ENCODE measurements at places on chromosomes 1 and 21. TPM values are rescaled to one million over a fixed set of nuclear protein-coding genes. Genes with fewer than 3 reads are reported as not detected.

DNA sequence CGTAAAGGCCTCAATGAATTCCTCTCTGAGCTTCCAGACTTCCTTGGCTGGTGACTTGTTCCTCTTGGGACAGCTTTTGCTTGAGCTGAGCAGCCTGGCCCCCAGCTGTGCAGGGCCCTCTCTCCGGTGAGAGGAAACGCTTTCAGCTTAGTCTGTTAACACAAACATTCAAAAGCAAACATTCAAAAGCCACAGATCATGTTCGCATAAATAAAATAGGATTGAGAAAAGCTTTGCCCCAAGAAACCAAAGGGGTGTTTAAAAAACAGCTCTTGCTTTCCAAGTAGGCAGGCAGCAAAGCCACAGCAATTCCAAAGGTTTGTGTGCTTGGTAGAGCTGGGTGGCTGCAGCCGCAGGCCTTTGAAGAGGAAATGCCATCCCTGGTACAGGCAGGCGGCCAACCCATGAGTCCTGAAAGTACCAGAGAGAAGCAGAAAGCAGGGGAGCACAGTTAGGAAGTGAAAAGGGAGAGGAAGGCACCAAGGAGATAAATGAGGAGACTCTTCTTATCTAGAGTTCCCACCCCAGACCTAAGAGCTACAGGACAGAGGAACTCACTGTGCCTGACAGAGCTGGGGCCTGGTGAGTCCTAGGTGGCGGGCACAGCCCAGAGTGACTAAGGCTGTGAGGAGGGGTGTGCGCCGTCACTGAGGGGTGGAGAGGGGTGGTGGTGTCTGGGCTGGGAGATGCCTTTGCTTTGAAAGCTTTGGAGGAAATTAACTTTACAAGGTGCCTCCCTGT, 48.4 kb downstream of the CCN1 start:
- no peaks in the 10 kb centered on the region for H3K36me3 ChIP-seq
- H3K4me3 ChIP-seq, result peak overlapping the region; percentile 13
- no peaks in the 10 kb centered on the region for H3K27me3 ChIP-seq
- peak; percentile 89 for DNase-seq
- peak overlapping the region; percentile 87 for H3K27ac ChIP-seq

DNA sequence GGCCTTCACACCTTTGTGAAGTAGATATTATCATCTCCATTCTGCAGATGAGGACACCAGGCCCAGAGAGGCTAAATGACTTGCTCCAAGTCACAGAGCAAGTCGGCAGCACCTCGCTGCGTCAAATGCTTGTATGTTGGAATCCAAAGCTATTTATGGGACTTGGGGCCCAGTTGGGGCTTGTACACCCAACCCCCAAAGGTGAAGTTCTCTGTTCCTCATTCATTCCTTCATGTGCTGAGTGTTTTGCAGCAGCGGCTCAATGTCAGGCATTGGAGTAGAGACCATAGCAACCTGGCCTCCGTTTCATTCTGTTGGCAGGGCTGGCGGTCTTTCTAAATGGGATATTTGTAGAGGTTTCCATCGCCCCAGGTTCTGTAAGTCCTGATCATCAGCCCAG, 113.4 kb upstream of the SLC25A33 start:
- no peaks in the 10 kb centered on the region for H3K36me3 ChIP-seq
- DNase-seq, result no peak
- no peak overlapping the region for H3K27ac ChIP-seq
- peaks cover 5% of the 10 kb centered on the region for H3K4me1 ChIP-seq

- peaks cover 4% of the 10 kb centered on the region for H3K4me1 ChIP-seq
- H3K27me3 ChIP-seq, result no peaks in the 10 kb centered on the region
- DNase-seq, result no peak
- H3K4me3 ChIP-seq, result no peak overlapping the region
- no peaks in the 10 kb centered on the region for H3K36me3 ChIP-seq
Observed at GRCh38 chr1:215023155-215023832, 59.2 kb upstream of the KCNK2 start.

GRCh38 chr1:147109041-147109440, 63.2 kb downstream of the PRKAB2 start:
- H3K27ac ChIP-seq, result no peak overlapping the region
- H3K27me3 ChIP-seq, result no peaks in the 10 kb centered on the region
- no peak for DNase-seq
- no peaks in the 10 kb centered on the region for H3K4me1 ChIP-seq
- H3K4me3 ChIP-seq, result no peak overlapping the region

DNA sequence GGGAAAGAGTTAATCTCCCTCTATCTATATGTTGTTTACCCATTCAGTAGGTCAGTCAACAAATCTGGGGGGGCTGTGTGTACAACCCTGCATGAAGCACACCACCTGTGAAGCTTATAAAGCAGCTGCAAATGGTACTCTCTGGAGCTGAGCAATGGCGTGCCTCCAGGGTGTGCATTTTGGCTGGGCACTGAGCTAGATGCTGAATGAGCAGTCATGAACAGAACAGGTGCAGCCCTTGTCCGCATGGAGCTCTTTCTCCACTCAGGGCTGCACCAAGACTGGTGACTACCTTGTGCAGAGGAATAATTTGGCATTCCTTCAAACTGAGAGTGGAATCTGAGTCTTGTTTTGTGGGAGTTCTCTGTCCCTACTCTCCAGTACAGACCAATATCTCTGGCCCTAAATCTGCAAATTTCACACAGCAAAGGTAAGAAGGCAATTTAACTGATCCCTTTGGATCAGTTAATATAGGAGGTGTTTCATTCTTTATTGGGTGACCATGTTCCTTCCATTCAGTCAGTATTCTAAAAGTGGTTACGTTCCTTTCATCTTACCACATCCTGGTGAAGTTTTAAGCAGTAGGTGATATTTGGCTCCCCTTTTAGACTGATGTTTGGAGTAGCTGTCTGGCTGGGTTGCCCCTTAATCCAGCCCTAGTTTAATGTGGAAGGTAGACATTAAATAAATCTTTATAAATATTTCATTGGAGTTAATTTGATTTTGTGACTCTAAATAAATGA, 76.0 kb downstream of the GPR88 start:
- no peaks in the 10 kb centered on the region for H3K4me1 ChIP-seq
- no peak overlapping the region for H3K27ac ChIP-seq
- H3K27me3 ChIP-seq, result no peaks in the 10 kb centered on the region
- H3K4me3 ChIP-seq, result no peak overlapping the region

DNA sequence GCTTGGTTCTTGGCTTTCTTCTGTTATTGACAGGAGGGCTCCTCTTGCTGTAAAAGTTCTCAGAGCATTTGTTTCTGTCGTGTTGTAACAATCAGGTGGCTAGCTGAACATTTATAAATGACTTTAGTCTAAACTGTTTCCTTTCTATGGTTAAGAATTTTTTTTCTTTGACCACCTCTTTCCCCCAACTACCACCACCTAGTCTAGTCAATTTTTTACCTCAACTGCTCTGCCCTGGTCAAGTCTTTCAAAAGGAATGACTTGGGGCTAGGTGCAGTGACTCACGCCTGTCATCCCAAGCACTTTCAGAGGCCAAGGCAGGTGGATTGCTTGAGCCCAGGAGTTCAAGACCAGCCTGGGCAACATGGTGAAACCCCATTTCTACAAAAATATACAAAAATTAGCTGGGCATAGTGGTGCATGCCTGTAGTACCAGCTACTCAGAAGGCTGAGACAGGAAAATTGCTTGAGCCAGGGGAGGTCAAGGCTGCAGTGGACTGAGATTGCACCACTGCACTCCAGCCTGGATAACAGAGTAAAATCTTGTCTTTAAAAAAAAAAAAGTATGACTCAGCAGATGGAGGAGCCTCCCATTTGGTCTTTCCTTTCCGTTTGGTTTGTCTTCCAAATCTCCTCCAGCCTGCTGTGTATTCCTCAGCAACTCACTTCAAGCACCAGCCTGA, 40.7 kb downstream of the MAP3K21 start:
- no peaks in the 10 kb centered on the region for H3K27me3 ChIP-seq
- no peaks in the 10 kb centered on the region for H3K36me3 ChIP-seq
- DNase-seq, result peak; percentile 39
- no peak overlapping the region for H3K27ac ChIP-seq

GRCh38 chr1:93155335-93155734, 24.9 kb downstream of the TMED5 start:
- H3K4me1 ChIP-seq, result no peaks in the 10 kb centered on the region
- no peaks in the 10 kb centered on the region for H3K27me3 ChIP-seq
- H3K4me3 ChIP-seq, result no peak overlapping the region
- no peak overlapping the region for H3K27ac ChIP-seq
- peaks cover 24% of the 10 kb centered on the region for H3K36me3 ChIP-seq

DNA sequence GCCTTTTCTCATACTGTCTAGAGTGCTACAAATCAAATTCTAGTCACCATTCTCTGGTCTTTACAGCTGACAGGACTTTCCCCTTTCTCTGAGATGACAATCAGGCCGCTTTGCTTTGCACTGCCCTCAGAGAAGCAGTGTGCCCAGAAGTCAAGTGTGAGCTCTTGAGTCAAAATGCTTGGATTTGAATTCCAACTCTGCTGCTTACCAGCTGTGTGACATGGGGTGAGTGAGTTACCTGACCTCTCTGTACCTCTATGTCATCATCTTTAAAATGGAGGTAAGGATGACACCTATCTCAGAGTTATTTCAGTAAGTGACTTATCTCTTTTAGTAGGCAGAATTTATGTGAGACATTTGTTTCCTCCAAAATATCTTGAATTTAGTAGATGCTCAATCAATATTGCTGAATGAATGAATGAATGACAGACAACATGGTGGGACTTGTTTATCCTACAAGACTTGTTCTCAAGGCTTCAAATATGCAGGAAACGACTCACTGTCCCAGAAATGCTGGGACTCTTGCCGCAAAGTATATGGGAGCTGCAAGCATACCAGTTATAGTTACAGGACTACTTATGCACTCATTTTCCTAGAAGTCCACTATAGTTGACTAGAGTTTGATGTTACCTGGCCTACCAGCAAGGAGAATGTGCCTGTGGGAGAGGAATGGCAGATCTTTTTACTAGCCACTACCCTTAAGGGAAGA, 38.1 kb upstream of the A3GALT2 start:
- H3K27ac ChIP-seq, result no peak overlapping the region
- no peak overlapping the region for H3K4me3 ChIP-seq
- peaks cover 2% of the 10 kb centered on the region for H3K4me1 ChIP-seq
- DNase-seq, result no peak
- peaks cover 10% of the 10 kb centered on the region for H3K36me3 ChIP-seq
- no peaks in the 10 kb centered on the region for H3K27me3 ChIP-seq

GRCh38 chr1:230407351-230407750, 18.8 kb downstream of the PGBD5 start:
- no peak overlapping the region for H3K27ac ChIP-seq
- no peaks in the 10 kb centered on the region for H3K4me1 ChIP-seq
- DNase-seq, result no peak
- no peaks in the 10 kb centered on the region for H3K27me3 ChIP-seq
- H3K36me3 ChIP-seq, result no peaks in the 10 kb centered on the region

DNA sequence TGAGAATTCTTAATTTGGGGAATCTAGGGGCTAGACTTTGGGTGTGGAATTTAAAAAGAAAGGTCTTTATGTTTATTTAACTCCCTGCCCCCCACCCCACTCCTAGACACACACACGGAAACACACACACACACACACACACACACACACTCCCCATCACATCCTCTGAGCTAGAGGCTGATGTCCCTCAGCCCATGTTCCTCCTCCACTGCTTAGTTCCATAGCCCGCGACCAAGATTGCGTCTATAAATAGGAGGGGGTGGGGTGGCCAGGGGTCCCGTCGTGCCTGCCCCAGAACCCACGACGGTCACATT, 655 bp upstream of the KIRREL1 start:
- H3K4me1 ChIP-seq, result peaks cover 27% of the 10 kb centered on the region
- peak overlapping the region; percentile 94 for H3K4me3 ChIP-seq
- peaks cover 3% of the 10 kb centered on the region for H3K27me3 ChIP-seq

GRCh38 chr1:205791568-205792180, 16.4 kb upstream of the RAB29 start:
- no peaks in the 10 kb centered on the region for H3K27me3 ChIP-seq
- H3K27ac ChIP-seq, result no peak overlapping the region
- H3K36me3 ChIP-seq, result peaks cover 7% of the 10 kb centered on the region
- H3K4me1 ChIP-seq, result no peaks in the 10 kb centered on the region
- H3K4me3 ChIP-seq, result no peak overlapping the region

DNA sequence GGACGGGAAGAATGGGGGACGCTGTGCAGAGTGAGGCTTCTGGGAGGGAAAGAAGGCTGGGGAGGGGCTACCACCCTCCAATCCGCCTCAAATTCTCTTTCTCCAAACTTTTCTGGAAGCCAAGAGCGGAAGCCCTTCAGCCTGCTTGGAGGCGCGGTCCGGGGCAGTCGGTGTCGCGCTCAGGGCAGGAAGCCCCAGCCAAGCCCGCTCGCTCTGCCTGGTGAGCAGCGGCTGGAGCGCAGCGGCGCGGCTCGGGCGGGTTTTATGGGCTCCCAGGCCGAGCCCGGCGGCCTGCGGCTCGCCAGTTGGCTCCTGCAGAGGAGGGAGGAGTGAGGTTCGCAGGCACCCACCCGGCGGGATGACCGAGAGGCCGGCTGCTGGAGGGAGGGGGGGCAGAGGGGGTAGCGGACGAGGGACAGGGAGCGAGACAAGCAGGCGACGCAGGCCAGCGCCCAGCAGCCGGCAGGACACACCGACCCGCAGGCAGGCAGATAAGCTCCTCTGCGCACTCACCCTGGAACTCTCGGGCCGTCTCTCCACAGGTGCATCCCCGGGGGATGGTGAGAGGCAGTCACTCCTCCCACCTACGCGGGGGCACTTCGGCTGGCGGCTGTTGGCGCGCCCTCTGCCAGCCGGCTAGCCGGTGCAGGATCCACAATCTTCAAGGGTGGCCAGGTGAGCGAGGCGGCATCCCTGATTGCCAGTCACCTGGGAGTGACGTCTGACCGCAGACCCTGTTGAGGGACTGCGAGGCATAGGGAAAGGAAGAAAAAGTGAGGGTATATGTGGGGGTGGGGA, at the start of gene AVPR1B:
Gene AVPR1B, minus strand, starts transcription at position 238 of the 798 bp plus-strand sequence. CDS start 498 bp downstream, outside the sequence.
- DNase-seq, result peak; percentile 19
- no peaks in the 10 kb centered on the region for H3K4me1 ChIP-seq
- H3K36me3 ChIP-seq, result no peaks in the 10 kb centered on the region
- peak within 1 kb of the TSS; percentile 44 for H3K4me3 ChIP-seq

DNA sequence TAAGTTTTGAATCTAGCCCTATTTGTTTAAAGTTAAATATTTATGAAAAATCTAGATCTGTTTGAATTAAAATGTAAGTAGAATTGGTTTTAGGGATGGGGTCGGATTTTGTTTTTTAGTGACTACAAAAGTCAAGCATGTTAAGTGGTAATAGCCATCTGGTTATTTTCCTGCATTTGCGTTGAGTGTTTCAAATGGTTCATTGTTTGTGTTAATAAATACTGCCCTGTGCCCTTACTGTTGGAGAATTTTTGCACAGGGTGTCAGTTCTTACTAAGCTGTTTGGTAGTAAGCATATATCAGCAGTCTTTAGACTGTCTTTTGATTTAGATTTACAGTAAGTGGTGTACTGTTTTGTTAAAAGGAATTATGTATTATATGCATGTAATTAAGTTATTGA, 46.1 kb upstream of the TARS2 start:
- no peaks in the 10 kb centered on the region for H3K4me1 ChIP-seq
- H3K36me3 ChIP-seq, result peaks cover 19% of the 10 kb centered on the region
- no peak overlapping the region for H3K27ac ChIP-seq

Gene TRIM46
- 13.6 TPM for total RNA-seq

Gene TCEA3
- total RNA-seq, result 3.3 TPM

Gene HCN3
- 3.4 TPM for total RNA-seq

Gene LRRC71
- not detected for total RNA-seq

Gene PPIAL4G
- total RNA-seq, result not detected

Gene MLLT11
- total RNA-seq, result 77.4 TPM

Gene MPZ
- 2.3 TPM for total RNA-seq
